ENCODE measurements at places on chromosomes 1 and 21.

DNA sequence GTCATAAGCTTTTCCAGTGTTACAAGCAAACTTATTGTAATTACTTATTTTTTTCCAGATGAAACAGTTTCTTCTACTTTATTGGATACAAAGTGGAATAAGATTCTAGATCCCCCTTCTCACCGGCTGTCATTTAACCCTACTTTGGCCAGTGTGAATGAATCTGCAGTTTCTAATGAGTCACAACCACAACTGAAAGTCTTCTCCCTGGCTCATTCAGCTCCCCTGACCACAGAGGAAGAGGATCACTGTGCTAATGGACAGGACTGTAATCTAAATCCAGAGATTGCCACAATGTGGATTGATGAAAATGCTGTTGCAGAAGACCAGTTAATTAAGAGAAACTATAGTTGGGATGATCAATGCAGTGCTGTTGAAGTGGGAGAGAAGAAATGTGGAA, 95.5 kb downstream of the ZFYVE9 start:
- no peak for DNase-seq

DNA sequence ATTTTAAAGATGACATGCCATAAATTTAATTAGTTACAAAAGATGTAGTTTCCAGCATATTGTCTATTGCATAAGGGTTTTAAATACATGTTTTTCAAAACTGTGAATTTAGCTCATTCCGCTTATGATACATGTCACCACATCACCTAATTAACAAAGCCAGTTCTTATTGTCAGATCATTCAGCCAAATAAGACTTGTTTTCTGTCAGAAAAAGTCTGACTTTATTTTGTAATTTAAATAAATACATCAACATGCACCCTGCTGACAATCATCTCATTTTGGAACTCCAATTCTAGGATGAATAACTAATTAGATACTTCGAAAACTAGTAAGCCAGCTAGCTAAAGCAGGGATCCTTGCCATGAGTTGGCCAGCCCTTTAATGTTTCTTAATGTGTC, 110.9 kb upstream of the APP start:
- DNase-seq: no peak

- DNase-seq: no peak
Measured at GRCh38 chr1:9860887-9861286, 37.1 kb upstream of the CLSTN1 start.

GRCh38 chr1:97886199-97886598, 34.6 kb downstream of the DPYD start:
- DNase-seq: no peak

GRCh38 chr21:46431884-46432488, 26.7 kb upstream of the DIP2A start:
- no peak for DNase-seq

- DNase-seq: no peak
Measured at GRCh38 chr1:117708323-117709248, 102.7 kb downstream of the TENT5C start.

Data from activated naive CD8-positive, alpha-beta T cell treated with anti-CD3 and anti-CD28 coated beads, Interleukin-2, amount 50 U/mL, for 16 hours (primary cell).